ENCODE measurements at places on chromosomes 3 and 15.

GRCh38 chr15:51621155-51621765 is 1.3 kb downstream of the DMXL2 start:
- no peak for DNase-seq

GRCh38 chr15:78605201-78605600 is 15.6 kb downstream of the CHRNA3 start:
- no peak for DNase-seq

- DNase-seq: no peak
Observed at GRCh38 chr15:64912379-64913325, 950 bp downstream of the ANKDD1A start.

DNA sequence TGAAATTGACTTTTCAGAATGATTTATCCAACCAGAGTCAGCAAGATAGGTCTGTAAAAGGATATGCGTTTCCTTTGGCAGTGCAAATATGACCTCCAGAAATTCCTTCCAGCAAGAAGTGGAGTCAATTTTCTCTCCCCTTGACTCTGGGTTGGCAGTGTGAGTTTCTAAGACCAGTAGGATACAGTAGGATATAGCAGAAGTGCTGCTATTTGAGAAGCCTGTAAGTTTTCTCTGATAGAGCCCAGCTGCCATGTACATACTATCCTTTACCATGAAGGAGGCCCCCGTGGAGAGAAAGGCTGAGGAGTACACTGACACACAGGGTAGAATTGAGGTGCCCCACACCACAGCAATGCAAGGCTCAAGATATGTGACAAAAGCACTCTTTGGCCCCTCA is 409.1 kb upstream of the PDZRN3 start:
- no peak for DNase-seq

DNA sequence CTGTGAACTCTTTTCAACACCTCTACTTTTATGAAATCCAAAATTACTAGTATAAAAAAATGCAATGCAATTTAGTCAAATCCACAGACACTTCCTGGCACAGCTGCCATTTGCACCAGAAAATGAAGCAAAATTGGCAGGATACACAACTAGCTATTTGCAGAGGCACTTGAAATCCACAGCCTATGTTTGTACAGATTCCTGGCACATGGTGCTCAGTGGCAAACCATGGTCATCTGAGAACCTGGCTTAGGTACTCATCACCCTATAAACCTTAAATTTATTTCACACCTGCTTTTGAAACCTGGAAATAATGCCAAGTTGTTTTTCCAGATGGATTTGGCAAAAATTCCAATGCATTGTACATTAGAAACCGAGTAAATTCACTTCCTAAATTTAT is 20.2 kb upstream of the PPM1L start:
- no peak for DNase-seq
